ENCODE measurements at places on chromosomes 5 and 9.

- no peak for DNase-seq
These were observed 11.7 kb upstream of the OR13D1 start for GRCh38 chr9:104682642-104683041.

- no peak for DNase-seq
These were observed 192.3 kb downstream of the MELK start for GRCh38 chr9:36765077-36765390.

- DNase-seq = peak; percentile 48
These were observed 11.9 kb downstream of the LPCAT1 start for GRCh38 chr5:1511651-1512540.

DNA sequence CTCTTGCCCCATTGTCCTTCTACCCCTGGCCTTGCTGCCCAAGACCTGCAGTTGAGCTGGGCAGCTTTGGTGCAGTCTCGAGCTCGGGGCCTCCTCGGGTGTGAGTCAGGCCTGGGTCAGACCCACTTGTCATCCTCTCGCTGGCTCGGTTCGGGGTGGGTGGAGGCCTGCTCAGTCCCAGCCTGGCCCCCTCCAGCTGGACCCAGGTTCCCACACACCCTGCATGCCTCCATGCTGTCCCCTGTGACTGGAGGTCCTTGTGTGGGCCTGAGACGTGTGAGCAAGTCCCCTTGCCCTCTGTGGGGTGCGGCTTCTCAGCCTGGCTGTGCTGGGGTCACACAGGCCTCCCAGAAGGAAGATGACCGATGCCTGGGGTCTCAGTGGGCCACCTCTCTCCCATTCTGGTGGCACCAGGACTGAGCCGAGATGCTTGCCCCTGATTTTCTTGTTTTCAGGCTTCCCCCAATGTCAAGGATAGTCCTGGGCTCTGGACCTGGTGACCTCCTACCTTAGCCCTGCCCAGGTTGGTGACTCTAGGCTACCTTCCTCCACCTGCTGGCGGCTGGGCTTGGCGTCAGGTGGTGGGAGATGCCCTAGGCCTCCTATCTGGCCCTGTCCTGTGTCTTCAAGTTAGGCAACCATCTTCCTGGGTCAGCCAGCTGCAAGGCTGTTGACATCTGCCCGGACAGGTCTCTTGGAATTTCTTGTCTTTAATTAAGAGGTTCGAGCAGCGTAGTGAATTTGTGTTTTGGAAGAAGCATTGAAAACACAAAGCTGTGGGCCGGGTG, 15.1 kb downstream of the WNK2 start:
- no peak for DNase-seq

- DNase-seq = no peak
These were observed 100.3 kb downstream of the NSG2 start for GRCh38 chr5:174145821-174146220.

Measured in sciatic nerve (tissue), 2 donors.